WTC11 (cell line): ENCODE measurements at places on chromosomes 11 and 22.

DNA sequence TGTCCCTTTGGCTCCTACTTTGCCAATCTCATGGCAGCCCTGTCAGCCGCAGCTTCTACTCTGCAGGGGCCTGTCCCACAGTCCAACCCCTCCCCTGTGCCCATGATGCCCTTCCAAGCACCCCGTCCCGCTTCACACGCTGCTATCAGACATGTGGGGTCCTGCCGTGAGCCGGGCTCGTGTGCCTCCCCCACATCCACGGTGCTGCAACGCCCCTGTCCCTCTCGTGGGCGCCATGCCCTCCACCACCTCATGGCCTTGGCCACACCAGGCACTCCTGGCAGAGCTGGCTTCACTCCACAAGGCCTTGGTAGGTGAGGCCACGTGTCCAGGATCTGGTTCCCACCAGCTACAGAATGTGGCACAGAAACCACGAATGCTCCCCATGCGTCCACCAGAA lies 23.0 kb downstream of the CHID1 start:
- no peaks in the 10 kb centered on the region for H3K4me1 ChIP-seq
- peaks cover 19% of the 10 kb centered on the region for H3K36me3 ChIP-seq
- no peak overlapping the region for H3K4me3 ChIP-seq
- no peak overlapping the region for H3K27ac ChIP-seq

DNA sequence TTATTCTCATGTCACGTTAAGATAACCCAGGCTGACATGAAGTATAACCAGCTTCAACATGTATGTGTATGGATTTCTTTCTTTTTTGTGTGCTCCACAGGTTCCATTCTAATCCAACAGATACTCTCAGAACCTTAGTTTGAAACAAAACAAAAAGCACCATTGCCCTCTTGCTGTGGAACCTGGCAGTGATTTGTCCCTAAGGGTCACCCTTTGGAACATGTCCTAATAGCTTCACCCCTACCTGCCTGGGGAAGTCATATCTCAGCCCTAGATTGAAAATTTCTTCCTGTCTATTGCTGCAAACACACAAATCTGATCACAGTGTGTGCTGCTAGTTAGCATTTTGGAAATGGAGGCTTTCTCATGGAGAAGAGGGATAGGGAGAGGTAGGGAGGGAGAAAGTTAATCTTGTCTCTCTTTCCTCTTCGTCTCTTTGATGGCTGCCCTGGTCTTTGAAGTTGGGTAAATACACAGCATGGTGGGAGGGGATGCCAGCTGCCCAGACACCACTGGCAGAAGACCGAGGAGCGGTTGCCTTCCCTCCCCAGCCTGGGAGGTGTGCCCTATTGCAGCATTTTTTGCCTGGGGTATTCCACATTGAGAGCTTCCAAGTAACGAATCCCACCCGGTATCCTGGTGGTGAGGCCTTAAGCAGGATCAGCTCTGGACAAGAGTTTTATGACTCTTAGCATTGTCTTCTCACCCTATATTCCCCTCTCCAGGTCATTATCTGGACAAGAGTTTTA lies 11.6 kb upstream of the CADM1 start:
- no peak overlapping the region for H3K27ac ChIP-seq
- no peaks in the 10 kb centered on the region for H3K36me3 ChIP-seq
- no peaks in the 10 kb centered on the region for H3K27me3 ChIP-seq
- no peak overlapping the region for H3K4me3 ChIP-seq
- no peak for DNase-seq
- peaks cover 21% of the 10 kb centered on the region for H3K4me1 ChIP-seq

GRCh38 chr11:130666781-130667251 lies 218.4 kb downstream of the ADAMTS15 start:
- no peak overlapping the region for H3K4me3 ChIP-seq
- H3K36me3 ChIP-seq: peaks cover 3% of the 10 kb centered on the region; the same call in 1 of the 2 replicates
- H3K27me3 ChIP-seq: peaks cover 2% of the 10 kb centered on the region; the same call in 1 of the 2 replicates
- H3K4me1 ChIP-seq: no peaks in the 10 kb centered on the region

GRCh38 chr11:76577226-76577920 lies 93.2 kb downstream of the LRRC32 start:
- H3K4me3 ChIP-seq: no peak overlapping the region
- H3K27me3 ChIP-seq: no peaks in the 10 kb centered on the region
- no peak overlapping the region for H3K27ac ChIP-seq
- H3K4me1 ChIP-seq: peaks cover 22% of the 10 kb centered on the region
- peaks cover 4% of the 10 kb centered on the region for H3K36me3 ChIP-seq

DNA sequence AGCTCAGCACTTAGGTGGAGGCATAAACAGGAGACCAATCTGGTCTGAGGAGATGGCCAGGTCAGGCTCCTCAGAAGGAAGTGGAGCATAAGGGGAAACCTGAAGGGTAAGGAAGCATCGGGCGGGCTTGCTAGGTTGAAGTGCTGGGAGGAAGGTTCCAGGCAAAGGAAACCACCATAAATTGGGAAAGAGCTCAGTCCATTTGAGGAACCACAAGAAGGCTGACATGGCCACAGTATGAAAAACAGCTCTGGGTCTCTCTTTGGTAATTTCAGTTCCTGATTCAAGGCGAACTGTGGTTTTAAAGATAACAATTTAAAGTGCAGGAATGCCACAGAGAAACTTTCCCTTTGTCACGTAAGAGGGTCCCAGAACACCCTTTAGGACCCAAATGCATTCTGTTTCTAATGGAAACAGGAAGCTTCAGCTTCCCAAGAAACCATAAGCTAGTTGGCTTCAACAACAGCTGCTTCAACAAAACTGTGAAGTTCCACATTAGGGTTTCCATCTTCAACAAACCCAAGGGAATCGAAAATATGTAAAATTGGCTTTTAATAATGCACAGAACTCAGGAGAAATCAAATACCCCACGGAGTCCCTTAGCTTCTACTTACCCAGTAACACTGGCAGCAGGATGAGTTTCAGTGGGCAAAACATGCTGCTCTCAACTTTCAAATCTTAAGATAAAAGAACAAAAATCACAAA lies 10.4 kb downstream of the JAML start:
- H3K4me3 ChIP-seq: no peak overlapping the region
- H3K4me1 ChIP-seq: peaks cover 48% of the 10 kb centered on the region
- H3K27me3 ChIP-seq: peaks cover 3% of the 10 kb centered on the region
- H3K36me3 ChIP-seq: no peaks in the 10 kb centered on the region
- 0 out of 2 replicates have a peak overlapping the region, but pooled peaks have one; percentile 28 for H3K27ac ChIP-seq
- no peak for DNase-seq

DNA sequence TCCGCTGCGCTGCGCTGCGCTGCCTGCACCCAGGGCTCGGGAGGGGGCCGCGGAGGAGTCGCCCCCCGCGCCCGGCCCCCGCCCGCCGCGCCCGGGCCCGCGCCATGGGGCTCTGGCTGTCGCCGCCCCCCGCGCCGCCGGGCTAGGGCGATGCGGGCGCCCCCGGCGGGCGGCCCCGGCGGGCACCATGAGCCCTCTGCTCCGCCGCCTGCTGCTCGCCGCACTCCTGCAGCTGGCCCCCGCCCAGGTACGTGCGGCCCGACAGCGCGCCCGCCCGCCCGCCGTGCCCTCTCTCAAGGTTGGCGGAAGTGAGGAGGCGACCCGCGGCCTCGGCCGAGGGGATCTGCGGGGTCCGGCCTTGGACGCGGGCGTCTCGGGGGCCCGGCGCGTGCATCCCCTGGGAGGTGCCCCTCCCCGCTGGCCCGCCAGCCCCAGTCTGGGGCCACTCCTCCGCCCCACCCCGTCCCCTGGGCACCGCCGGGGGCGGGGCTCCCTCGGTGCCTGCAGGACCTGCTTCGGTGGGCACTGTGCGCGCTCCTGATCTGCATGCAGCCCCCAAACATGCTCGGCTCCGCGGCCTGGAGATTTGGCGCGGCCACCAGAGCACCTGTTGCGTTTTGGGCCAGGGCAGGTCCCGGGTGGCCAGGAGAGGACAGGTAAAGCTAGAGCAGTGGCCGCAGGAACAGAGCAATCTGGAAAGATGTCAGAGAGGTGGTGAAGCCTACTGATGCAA lies 429 bp downstream of the VEGFB start:
- peak; percentile 50 for DNase-seq
- H3K27ac ChIP-seq: no peak overlapping the region
- H3K4me1 ChIP-seq: peaks cover 25% of the 10 kb centered on the region
- H3K27me3 ChIP-seq: peaks cover 16% of the 10 kb centered on the region
- peak overlapping the region; percentile 85 for H3K4me3 ChIP-seq
- peaks cover 6% of the 10 kb centered on the region; the same call in 1 of the 2 replicates for H3K36me3 ChIP-seq

GRCh38 chr11:68658661-68659060 lies 25.7 kb upstream of the GAL start:
- DNase-seq: no peak
- H3K27ac ChIP-seq: no peak overlapping the region
- peaks cover 3% of the 10 kb centered on the region; the same call in 1 of the 2 replicates for H3K27me3 ChIP-seq
- peaks cover 6% of the 10 kb centered on the region; the same call in 1 of the 2 replicates for H3K4me1 ChIP-seq

- peaks cover 4% of the 10 kb centered on the region; the same call in 1 of the 2 replicates for H3K36me3 ChIP-seq
- H3K27ac ChIP-seq: no peak overlapping the region
- H3K4me3 ChIP-seq: no peak overlapping the region
- DNase-seq: no peak
Measured at GRCh38 chr22:38129021-38129420, 18.5 kb upstream of the BAIAP2L2 start.

DNA sequence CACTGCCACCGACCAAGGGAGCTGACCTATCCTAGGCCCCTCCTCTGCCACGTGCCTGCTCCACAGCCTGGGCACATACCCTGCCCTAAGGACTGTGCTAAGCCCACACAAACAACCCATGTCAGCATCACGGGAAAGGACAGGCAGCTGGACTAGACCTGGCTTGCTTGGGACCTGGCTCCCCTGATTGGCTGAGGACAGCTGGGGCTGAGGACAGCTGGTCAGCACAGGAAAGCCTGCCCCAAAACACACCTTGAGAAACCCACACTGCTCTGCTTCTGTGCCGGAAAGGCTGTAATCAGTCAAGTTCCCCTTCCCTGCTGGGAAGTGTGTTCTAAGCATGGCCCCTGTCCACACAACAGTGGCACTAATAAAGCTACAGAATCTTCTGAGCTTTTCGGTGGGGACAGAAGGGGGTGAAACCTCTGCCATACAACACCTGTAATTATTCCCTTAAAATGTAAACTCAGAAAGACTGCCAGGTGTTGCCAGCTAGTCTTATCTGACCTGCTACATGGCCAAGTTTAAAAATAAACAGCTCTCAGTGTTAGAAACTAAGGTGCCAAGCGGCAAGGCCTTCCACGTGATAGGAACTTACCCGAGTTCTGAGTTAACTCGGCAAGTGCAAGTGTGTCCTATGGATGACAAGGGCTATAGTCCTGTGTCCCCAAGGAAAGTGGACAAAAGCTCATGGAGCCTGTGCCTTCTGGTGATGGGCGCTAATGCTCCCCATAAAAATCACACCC lies 35.7 kb upstream of the ARFGAP3 start:
- no peak overlapping the region for H3K27ac ChIP-seq
- peaks cover 16% of the 10 kb centered on the region for H3K36me3 ChIP-seq
- no peaks in the 10 kb centered on the region for H3K27me3 ChIP-seq
- H3K4me1 ChIP-seq: peaks cover 16% of the 10 kb centered on the region

DNA sequence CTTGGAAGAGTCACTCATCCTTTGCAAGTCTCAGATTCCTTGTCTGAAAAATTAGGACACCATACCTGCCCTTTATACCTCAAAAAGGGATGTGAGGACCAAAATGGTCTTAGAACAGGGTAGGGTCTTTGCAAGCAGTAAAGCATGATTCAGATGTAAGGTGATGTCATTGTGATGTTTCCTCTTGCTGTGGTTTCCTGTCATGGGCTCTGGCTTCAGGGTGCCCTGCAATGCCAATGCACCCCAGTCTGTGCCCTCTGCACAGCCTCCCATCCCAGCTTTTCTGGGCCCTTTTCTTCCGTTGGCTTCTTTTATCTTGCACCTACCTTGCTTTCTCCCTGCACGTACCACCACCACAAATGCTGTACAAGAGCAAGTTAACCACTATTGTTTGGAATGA lies 87.8 kb upstream of the NNMT start:
- no peaks in the 10 kb centered on the region for H3K27me3 ChIP-seq
- H3K4me3 ChIP-seq: no peak overlapping the region
- no peak overlapping the region for H3K27ac ChIP-seq
- no peaks in the 10 kb centered on the region for H3K36me3 ChIP-seq

GRCh38 chr11:58525037-58525614 lies 17.2 kb upstream of the OR5B21 start:
- peaks cover 8% of the 10 kb centered on the region for H3K4me1 ChIP-seq
- no peaks in the 10 kb centered on the region for H3K36me3 ChIP-seq
- no peaks in the 10 kb centered on the region; the same call in 1 of the 2 replicates for H3K27me3 ChIP-seq
- no peak overlapping the region for H3K4me3 ChIP-seq
- no peak overlapping the region for H3K27ac ChIP-seq

DNA sequence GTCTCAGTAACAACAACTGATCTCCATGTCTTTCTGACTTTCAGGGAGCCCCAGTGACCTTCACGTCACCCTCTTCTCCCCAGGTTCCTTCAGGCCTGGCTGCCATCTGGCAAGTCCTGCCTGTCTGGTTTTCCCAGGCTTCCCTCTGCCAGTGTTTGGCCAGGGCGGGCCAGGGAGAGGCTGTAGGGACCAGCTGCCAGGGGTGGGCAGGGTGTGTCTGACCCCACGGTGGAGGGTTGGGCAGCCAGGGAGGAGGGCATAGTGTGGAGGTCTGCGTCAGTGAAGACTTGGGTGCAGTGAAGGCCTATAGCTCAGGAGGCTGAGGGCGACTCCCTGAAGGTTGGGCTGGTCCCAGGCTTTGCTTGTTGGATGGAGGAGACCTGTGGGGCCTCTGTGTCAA lies 11.9 kb upstream of the MRGPRX2 start:
- peaks cover 26% of the 10 kb centered on the region for H3K4me1 ChIP-seq
- no peak for DNase-seq
- no peak overlapping the region for H3K27ac ChIP-seq
- H3K36me3 ChIP-seq: no peaks in the 10 kb centered on the region
- no peaks in the 10 kb centered on the region for H3K27me3 ChIP-seq
- H3K4me3 ChIP-seq: no peak overlapping the region

- H3K36me3 ChIP-seq: no peaks in the 10 kb centered on the region
- H3K27ac ChIP-seq: no peak overlapping the region
- peaks cover 12% of the 10 kb centered on the region for H3K4me1 ChIP-seq
- peak; percentile 54 for DNase-seq
- peak overlapping the region; percentile 83 for H3K4me3 ChIP-seq
Measured at GRCh38 chr22:23565305-23565914, 14.7 kb downstream of the IGLL1 start.

GRCh38 chr11:15988016-15988550 lies 368.3 kb downstream of the SOX6 start:
- no peaks in the 10 kb centered on the region for H3K36me3 ChIP-seq
- H3K4me1 ChIP-seq: peaks cover 8% of the 10 kb centered on the region
- no peak overlapping the region for H3K27ac ChIP-seq
- H3K27me3 ChIP-seq: peaks cover 40% of the 10 kb centered on the region

- no peak overlapping the region for H3K27ac ChIP-seq
- H3K36me3 ChIP-seq: peaks cover 47% of the 10 kb centered on the region
- H3K4me1 ChIP-seq: peaks cover 23% of the 10 kb centered on the region
- no peak overlapping the region for H3K4me3 ChIP-seq
- no peak for DNase-seq
Measured at GRCh38 chr11:62127941-62128770, 4.3 kb downstream of the INCENP start.
